ENCODE measurements at places on chromosomes 3 and 15.

DNA sequence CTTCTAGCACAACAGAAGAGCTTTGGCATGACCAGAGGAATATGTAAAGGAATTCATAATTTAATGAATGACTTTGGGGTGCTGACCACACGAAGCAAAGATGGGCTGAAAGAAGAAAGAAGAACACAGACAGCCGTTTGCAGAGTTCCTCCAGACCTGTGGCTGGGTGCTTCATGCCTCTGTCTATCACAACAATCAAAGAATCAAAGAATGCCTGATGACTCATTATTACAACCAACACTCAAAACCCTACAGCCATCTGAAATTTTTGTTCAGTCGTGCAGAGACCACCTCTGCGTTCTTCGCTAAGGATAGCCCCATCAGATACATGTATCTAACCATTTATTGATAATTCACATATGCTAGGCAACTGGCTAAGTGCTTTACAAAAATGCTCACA, 129.0 kb upstream of the PRICKLE2 start:
- no peak for DNase-seq

DNA sequence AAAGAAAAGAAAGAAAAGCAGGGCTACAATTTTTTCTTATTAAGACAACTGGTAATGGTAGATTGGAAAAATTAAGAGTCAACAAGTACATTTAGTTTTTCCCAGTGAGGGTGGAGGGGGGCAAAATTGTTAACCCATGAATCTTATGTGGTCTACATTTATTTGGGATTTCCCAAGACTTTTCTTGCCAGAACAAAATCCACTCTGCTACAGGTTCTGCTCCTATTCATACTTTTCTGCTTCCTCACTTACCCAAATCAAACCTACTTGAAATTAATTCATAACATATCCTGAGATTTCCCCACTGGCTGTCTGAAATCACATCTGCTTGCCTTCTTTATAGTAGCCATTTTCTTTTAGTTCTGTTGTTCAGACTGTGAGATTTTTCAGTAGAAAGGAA, 41.1 kb downstream of the VGLL3 start:
- no peak for DNase-seq

DNA sequence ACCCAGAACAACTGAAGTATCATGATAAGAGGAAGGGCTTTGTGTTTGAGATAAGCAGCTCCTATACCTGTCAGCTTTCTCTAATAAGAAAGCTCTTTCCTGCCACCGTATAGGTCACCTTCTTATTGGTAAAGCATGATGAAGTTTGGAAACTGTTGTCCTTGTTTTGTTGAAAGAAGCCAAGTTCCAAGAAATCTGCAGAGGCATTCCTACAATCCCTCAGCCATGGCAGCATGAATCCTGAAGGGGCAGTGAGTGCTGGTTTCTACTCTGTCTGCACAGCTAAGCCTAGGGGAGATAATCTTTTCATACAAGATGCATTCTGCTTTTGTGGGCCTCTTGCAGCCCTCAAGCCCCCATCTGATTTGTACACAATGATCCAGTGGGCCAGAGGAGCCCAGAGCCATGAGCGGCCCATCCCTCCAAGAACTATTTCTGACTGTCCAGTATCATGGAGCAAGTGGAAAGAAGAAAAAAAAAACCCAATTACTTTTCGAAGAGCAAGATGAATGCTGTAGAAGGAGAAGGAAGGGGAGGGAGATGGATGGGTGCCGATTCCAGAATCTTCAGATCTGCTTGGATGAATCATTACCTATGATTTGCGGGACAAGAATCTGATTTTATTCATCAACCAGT, 1.9 kb upstream of the THBS1 start:
- DNase-seq, result no peak

DNA sequence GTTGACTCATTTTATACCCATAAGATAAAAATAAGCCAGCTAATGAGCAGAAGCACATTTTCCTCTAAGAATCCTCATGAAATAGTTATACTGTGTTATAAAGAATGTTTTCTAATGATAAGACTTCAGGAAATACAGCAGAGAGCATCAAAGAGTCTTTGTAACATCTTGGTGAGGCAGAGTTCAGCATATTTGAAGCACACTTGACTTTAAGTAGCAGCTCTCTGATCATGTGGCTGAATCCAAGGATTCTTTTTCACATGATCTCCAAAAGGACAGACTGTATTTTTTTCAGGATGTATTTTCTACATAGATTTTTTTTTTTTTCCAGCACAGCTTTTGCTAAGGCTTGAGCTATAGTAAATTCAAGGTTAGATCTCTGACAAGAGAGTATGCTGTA, 195.1 kb downstream of the SI start:
- no peak for DNase-seq

DNA sequence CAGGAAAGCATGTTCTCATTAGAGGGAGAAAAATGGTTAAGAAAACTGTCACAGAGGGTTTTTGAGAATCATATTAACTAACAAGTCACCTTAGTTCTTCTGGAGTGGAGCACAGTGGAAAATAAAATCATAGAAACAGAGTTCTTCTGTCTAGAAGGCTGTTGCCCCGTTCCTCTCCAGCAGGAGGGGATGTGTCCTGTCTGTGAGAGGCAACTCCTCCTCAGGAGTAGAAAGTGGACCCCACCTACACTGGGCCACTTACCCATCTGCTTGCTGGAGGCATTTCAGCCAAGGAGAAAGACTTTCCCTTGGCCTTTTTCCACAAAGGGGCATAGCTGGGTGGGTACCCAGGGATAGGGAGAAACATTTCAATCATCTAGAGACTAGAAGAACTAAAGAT, 106.6 kb downstream of the SSR3 start:
- no peak for DNase-seq

GRCh38 chr3:44130249-44130648, 111.4 kb upstream of the TOPAZ1 start:
- DNase-seq, result no peak

- DNase-seq, result no peak
Observed at GRCh38 chr15:99863550-99864198, 130.4 kb upstream of the LYSMD4 start.

DNA sequence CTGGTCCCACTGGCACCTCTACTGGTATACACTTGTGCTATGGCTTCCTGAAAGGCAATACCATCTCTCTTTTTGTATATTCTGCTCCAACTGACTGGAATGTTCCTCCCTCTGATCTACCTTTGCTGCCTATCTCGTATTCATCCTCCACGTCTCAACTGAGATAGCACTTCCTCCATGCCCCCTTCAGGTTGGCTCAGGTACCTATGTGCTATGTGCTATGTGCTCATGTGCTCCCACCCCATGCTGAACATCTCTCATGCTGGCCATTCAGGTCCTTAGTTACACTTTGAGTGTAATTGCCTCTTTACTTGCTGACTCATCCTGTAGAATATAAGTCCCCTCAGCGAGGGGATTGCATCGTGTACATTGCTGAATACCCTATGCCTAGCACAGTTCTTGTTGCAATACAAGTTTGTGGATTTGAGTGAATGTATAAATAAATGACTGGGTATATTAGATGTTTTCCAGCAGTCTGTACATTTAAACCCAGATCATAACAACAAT, 156.9 kb downstream of the SOX2 start:
- peak; percentile 47 for DNase-seq

GRCh38 chr3:127607675-127608361, 9.6 kb downstream of the MCM2 start:
- DNase-seq, result no peak

DNA sequence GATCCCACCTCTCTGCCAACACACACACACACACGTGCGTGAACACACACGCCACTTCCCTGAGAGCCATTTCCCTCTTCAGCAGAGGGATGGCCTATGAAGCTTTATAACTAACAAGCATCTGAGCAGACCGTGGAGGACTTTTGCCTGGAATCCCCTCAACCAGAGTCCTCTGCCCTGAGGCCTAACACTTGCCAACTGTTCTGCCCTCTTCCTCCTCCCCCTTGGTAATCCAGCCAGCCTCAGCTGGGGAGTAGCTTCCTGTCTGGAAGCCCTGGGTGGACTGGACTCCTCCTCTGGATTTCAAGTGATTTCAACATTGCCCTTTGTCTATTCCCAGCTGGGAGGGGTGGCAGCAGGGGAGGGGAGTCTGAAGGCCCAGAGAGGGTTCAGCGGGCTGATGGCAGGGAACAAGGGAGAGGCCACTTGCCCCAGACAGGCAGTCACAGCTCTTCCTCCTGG, 68.4 kb upstream of the HACD2 start:
- DNase-seq, result no peak

GRCh38 chr3:4814305-4814903, 164.8 kb upstream of the BHLHE40 start:
- DNase-seq, result no peak

DNA sequence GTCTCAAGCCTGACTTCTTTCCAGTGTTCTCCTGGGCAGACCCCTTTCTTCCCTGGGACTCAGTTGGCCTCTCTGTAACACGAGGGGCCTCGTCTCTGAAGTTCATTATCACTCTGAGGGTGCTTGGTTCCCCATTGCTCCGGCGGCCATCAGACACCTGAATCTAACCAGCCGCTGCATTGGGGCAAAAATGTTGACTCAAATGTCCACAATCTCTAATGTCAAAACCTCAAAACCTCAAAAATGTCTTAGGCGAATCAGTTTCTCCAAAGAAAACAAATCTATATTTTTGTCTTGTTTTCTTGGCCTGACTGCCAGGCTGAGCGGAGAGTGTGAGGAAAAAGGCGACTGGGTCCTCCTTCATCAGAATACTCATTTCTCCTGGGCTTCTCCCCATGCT, 220.7 kb downstream of the VPS13C start:
- DNase-seq, result no peak

Measured in NCI-H2081 (cell line).